Mesothelial cell of epicardium (in vitro differentiated cells): ENCODE measurements at places on chromosomes 2 and 18. TPM values are rescaled to one million over a fixed set of nuclear protein-coding genes. Genes with fewer than 3 reads are reported as not detected.

Gene PLCD4
- 1.0 to 1.5 TPM (median 1.3 TPM) in 3 replicates for total RNA-seq

DNA sequence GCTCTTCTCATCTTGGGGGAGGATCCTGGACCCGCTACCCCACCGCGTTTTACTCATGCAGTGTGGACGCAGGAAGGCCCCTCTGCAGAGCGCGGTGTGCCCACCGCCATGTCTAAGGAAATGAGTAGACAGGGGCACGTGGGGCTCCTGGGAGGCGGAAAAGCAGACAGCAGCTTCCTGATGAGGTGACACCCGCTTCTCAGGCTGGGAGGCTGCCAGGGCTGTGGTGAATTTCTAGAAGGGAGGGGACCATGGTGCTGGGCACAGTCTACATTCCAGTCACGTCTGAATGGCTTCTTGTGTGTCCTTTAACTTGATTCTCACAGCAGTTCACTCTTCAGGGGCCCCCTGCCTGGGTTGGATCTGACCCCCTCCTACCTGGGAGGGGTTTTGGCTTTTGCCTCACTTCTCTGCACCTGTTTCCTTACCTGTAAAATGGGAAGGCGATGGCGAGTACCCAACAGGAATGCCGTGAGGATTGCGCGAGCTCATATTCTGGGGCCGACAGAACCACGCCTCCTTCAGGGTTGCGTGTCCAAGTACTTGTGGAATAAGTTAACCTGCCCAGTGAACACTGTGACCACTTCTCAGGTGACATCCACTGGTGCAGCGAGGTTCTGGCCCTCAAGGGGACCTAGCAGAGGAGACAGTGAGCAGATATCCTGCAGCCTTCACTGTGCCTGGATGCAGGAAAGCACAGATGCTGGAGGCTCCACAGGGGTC is 32.3 kb upstream of the MBP start:
- DNase-seq = no peak
- H3K36me3 ChIP-seq = no peaks in the 10 kb centered on the region
- H3K4me3 ChIP-seq = no peak overlapping the region
- H3K4me1 ChIP-seq = peaks cover 11% of the 10 kb centered on the region

Gene NR4A2
- total RNA-seq = 1.6 to 2.1 TPM (median 1.7 TPM) in 3 replicates

DNA sequence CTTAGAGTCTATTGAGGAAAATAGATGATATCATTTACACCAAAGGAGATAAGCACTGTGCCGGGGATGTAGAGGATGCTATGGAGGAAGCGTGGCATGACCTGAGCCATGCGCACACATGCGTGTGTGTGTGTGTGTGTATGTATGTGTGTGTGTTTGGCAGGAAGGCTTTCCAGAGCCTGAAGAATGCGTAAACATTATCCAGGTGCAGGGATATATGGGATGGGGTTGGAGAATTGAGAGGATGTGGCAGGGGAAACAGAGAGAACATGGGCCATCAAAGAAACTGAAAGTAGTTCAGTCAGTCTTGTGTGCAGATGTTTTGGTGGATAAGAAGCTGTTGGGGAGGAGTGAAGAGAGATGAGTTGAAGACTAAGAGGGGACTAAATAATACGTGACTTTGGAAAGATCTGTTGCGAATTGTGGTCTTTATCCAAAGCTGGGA is 9.3 kb upstream of the STAT1 start:
- no peak overlapping the region for H3K4me3 ChIP-seq
- DNase-seq = no peak
- no peak overlapping the region for H3K27ac ChIP-seq
- H3K27me3 ChIP-seq = peaks cover 1% of the 10 kb centered on the region

Gene BCL2L11
- 20.1 to 24.5 TPM (median 21.7 TPM) in 3 replicates for total RNA-seq

Gene DNAH7
- 0.63 to 0.86 TPM (median 0.71 TPM) in 3 replicates for total RNA-seq

GRCh38 chr2:226366920-226367319 is 432.7 kb downstream of the IRS1 start:
- H3K27ac ChIP-seq = no peak overlapping the region
- H3K36me3 ChIP-seq = no peaks in the 10 kb centered on the region
- no peak overlapping the region for H3K4me3 ChIP-seq
- no peak for DNase-seq
- no peaks in the 10 kb centered on the region for H3K27me3 ChIP-seq
